ENCODE measurements at places on chromosomes 7 and 10.
A peak's percentile ranks its signal among the peaks of the same experiment; 100 is the strongest.

GRCh38 chr7:44796034-44796503 lies 412 bp upstream of the PPIA start:
- DNase-seq, result no peak

DNA sequence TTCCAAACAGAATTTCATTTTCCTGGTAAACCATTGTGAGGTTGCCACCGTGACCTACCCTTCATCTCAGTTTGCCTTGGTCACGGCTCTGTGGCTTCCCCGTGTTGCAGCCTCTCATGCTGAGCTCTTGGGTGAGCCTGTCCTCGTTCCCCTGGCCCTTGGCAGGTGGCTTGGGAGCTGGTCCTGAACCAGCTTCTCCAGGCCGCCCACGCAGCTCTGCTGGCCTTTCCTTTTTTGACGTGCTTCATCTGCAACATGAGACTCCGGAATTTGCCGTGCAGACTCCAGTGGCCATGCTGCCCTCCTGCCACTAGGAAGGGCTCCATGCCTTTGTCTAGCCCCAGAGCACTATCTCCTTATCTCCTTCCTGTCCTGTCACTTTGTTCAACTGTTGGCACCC lies 93.0 kb upstream of the NPS start:
- no peak for DNase-seq

DNA sequence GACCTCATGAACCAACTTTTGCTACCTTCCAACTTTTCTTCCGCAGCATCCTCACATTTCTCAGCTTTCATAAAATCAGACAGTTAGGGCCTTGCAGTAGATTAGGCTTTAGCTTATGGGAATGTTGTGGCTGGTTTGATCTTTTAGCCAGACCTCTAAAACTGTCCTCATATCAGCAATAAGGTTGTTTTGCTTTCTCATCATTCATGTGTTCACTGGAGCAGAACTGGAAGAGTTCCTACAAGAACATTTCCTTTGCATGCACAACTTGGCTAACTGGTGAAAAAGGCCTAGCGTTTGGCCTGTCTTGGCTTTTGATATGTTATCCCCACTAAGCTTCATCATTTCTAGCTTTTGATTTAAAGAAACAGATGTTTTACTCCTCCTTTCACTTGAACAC lies 130.0 kb upstream of the LRRTM3 start:
- no peak for DNase-seq

GRCh38 chr7:144027974-144028373 lies 20.8 kb upstream of the OR2A5 start:
- DNase-seq, result no peak

DNA sequence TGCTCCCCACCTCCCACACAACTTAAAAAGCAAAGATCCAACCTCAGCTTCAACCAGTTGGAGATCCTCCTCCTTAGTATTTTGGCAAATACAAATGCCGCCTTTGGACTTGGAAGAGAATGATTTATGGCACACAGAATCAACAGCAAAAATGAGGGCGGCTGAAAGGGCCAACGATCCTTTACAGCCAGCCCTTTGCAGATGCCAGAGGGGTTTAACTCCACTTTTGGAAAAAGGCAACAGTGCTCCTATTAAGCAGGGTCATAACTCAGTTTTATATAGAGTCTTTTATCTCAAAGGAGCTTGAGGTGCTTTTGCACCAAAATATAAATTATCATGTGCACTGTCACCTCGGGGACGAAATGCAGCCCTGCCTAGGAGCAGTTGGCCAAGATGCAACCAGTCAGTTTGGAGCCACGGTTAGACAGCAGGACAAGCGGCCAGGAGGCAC lies 56.7 kb upstream of the JCAD start:
- DNase-seq, result no peak

DNA sequence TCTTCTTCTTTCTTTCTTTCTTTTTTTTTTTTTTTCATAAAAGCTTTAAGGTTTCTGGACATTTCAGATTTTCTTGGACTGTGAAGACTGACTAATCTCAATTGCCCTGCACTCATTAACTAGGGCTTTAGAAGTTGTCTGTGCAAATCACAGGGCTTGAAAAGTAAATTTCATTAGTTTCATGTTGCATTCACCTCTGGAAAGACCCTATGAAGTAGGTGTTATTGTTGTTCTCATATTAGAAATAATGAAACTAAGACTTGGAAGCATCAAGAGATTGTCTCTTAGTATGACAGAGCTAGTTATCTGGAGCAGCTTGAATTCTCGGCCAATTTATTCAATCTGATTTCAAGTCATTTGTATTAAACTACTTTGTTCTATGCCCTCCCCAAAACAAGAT lies 28.2 kb upstream of the SEMA3D start:
- DNase-seq, result no peak

- DNase-seq, result no peak
Measured at GRCh38 chr7:158782761-158783401, 46.4 kb downstream of the ESYT2 start.

DNA sequence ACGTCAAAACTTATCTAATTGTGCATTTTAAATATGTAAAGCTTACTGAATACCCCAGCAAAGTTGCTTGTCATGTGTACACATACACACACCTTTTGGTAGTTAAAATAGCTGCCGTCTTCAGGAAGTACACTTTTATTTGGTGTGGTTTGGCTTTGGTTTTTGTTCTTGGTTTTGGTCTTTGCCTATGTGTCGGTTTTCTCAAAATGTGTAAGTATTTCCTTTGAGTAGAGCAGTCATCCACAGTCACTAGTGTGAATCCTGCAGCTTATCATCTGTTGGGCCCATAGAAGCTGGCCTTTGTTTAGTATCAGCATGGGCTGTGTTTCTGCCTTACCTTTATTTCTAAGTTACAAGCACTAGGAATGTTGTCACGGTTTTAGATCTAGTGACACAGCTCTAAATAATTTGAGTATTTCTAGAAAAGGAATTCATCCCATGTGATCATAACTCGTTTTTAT lies 35.3 kb downstream of the NET1 start:
- DNase-seq, result peak; percentile 1

DNA sequence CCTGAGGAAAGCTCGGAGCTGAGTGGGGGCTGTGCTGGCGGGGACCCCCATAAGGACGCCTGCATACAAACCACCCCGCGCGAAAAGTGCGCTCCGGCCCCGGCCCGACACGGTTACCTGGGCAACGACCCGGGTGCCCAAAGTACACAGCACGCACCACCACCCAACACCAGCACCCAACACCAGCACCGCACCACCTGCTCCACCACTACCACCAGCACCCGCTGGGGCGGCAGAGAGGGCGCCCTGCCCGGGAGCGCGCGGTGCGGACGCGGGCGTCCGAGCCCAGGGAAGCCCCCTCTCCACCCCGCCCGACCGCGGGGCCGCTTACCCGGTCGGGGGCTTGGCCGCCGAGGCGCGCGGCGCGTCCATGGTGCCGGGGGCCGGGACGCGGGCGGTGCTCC lies 345 bp downstream of the COBL start:
- DNase-seq, result no peak
